IMR-90 (cell line): ENCODE measurements at places on chromosomes 3 and 15. TPM values are rescaled to one million over a fixed set of nuclear protein-coding genes. Genes with fewer than 3 reads are reported as not detected.

ICE2 gene
- total RNA-seq, result 21.1 and 22.8 TPM in 2 replicates

CCDC39 gene
- not detected in 2 replicates for total RNA-seq

TTC21A gene
- total RNA-seq, result 0.56 and 0.90 TPM in 2 replicates

SAMD7 gene
- total RNA-seq, result not detected in 2 replicates

LRTM1 gene
- total RNA-seq, result not detected in 2 replicates

TERC gene
- 17.8 and 57.0 TPM in 2 replicates for total RNA-seq
